Stimulated activated CD8-positive, alpha-beta memory T cell treated with anti-CD3 and anti-CD28 coated beads, Interleukin-4, amount 100 ng/mL, for 4 hours (primary cell): ENCODE measurements at places on chromosomes 7 and 10.

GRCh38 chr7:92806496-92806895 lies 29.9 kb downstream of the CDK6 start:
- DNase-seq: no peak

DNA sequence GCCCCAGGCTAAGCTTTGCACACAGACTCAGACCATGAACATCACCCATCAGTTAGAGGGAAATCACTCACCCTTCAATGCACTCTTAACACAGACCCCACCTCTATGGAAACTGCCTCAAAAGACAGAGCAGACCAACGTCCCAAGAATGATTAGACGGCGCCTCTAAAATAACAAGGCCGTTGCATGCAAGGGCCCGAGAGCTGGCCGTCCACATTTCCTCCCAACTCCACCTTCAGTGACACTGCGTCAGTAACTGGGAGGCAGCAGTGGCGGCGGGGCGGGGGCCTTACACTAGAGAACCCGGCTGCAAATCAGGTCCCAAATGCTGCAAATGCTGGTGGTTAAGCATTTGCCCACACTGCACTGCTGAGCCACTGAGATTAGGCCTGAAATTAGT lies 115.0 kb downstream of the PTPRN2 start:
- DNase-seq: no peak

GRCh38 chr7:54678763-54679489 lies 80.1 kb downstream of the SEC61G start:
- DNase-seq: no peak

DNA sequence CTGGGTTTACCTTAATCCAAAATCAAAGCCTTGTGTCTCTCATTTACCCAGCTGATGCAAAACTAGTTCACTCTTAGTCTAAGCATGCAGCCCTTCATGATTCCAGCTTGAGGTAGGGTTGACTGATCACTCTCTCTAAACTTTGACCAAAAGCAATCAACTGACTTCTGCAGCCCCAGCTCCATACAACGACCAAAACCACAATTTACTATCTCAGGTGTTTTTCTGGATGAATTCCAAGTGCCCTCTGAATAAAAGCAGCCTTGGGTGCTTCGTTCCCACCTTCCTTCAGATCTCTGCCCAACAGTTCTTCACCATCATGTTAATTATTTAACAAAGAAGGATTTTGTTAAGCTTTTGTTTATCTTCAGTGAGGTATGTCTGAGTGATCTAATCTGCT lies 62.6 kb downstream of the CCDC6 start:
- no peak for DNase-seq

- peak; percentile 16 for DNase-seq
These were observed 43.1 kb upstream of the LBX1 start for GRCh38 chr10:101272229-101272868.

DNA sequence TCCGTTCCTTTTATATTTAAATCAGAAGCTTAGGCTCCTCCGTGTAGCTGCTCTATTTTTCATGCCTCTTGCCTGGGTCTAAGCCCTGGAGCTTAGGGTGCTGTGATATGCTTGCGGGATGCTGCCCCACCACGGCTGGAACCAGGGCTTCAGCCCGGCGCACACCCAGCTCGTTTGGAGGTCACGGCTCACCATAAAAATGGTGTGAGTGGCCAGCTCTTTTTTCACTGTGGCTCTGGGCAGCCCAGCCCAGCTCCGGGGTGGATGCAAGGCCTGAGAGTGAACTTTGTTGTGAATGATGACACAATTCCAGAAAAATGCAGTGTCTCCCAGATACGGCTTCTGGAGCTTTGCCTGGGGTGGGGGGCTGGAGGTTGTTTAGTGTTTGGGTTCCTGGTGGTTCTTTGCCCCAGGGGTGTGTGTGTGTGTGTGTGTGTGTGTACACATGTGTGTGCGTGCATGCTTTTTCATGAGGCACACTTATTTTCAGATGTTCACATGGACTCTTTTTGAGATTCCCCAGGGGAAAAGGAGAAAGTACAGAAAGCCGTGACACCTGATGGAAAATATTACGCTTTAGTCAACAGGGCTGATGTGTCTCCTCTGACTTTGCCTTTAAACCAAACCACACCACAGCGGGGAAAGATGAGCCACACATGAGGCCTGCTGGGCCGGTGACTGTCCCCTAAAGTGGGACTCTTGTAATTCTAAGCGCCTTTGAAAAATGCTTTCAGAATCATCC lies 46.2 kb downstream of the GRK5 start:
- no peak for DNase-seq

GRCh38 chr7:36372156-36372555 lies 17.5 kb upstream of the ANLN start:
- DNase-seq: no peak

DNA sequence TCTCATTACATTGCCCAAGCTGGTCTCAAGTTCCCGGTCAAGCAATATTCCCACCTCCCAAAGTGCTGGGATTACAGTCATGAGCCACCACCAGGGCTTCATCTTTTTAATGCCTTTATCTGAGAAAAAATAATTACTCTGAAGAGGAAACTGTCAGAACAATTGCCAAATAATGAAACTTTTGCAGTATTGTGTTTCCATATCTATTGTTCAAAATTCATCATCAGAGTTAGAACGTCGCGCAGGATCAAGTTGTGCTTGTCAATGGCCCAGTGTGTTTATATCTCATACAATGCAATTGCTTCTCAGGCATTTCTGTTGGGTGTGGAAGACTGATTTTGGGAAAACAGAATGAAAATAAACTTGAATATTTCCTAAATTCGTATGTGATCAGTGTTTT lies 143.1 kb downstream of the ARID5B start:
- DNase-seq: no peak

- no peak for DNase-seq
These were observed 19.0 kb downstream of the PRKAR2B start for GRCh38 chr7:107063245-107064120.

DNA sequence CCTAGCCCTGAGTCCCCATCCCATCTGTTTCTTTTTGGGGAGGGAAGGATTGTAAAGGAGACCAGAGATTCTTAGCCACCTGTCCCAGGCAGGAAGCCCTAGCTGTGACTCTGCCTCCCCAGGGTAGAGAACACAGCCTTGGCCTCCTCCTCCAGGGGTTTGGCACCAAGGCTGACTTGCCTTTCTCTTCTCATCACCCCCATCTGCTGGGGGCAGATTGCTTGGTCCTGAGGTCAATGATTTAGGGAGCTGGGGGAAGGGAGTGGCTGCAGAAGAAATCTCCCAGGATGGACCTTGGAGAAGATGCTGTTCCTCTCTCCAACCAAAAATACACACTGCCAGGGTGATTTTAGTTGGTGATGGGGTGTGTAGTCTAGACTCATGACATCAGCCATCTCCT lies 2.6 kb upstream of the MNX1 start:
- DNase-seq: no peak
